ENCODE measurements at places on chromosomes 2 and 18.

- no peak for DNase-seq
Observed at GRCh38 chr2:27086724-27087593, at the start of gene KHK. KHK (plus strand) TSS chr2:27086772; CDS start chr2:27087260, 488 bp downstream.

DNA sequence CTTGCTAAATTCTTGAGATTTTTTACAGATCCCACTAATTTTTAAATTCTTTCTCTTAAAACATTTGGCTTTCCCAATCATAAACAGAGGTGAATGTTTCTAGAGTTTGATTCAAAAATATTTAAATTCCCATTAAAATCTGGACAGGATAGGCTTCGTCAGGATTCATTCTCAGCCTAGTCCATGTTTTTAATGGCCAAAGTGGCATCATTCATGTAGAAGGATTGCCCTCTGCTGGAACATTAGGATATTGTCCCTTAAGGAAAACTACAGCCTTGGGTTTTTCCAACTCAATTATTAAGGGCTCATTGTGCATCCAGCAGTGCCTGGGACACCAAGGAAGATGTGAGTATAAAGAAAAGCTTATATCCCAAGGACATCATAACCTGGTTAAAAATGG, 71.7 kb downstream of the TPGS2 start:
- no peak for DNase-seq

DNA sequence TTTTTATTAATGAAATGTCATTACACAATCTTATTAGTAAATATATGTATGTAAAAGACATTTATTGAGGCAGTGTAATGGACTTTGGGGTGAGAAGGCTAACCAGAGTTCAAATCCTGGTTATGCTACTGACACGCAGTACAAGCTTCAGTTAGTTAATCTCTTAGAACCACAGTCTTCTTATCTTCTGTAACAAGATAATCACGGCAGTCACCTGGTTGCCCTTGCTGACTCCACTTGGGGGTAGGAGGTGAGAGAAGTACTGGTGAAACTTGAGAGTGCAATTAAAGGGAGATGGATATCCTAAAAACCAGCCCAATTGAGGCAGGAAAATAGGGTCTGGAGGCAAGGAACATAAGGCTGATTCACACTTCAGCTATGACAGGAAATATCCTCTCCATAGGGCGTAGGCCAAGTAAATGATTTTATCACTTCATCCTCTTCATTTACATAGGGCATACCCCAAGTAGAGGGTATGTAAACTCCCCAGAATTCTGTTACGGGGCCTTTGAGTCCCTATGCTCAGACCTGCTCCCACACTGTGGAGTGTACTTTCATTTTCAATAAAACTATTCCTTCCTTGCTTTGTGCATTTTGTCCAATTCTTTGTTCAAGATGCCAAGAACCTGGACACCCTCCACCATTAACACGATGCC, 21.3 kb downstream of the SKA1 start:
- DNase-seq, result no peak

DNA sequence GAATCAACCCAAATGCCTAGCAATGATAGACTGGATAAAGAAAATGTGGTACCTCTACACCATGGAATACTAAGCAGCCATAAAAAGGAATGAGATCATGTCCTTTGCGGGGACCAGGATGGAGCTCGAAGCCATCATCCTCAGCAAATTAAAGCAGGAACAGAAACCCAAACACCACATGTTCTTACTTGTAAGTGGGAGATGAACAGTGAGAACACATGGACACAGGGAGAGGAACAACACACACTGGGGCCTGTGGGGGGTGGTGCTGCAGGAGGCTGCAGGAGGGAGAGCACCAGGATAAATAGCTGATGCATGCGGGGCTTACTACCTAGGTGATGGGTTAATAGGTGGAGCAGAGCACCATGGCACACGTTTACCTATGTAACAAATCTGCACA, 8.4 kb upstream of the PID1 start:
- no peak for DNase-seq

All from T-helper 9 cell (primary cell).